ENCODE measurements at places on chromosomes 7 and 10. TPM values are rescaled to one million over a fixed set of nuclear protein-coding genes. Genes with fewer than 3 reads are reported as not detected.

- no peaks in the 10 kb centered on the region for H3K36me3 ChIP-seq
- H3K27me3 ChIP-seq: peaks cover 3% of the 10 kb centered on the region
- no peak for DNase-seq
- no peak overlapping the region for H3K27ac ChIP-seq
Measured at GRCh38 chr7:34208878-34209621, 303.7 kb downstream of the BMPER start.

DNA sequence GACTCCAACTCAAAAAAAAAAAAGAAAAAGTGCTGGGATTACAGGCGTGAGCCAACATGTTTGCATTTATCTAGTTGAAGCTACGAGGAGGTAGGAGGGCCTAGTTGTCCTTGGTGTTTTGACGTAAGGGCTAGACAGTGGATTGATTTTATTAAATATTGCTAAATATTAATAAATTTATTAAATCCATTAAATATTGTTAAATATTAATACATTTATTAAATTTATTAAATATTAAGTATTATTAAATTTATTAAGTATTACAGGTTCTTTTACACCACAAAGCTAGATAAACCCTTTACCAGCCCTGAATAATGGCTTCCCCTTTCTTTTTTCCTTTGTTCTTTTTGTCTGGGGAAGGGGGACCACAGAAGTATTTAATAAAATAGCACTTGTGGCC is 47.5 kb upstream of the TMEM248 start:
- H3K4me1 ChIP-seq: no peaks in the 10 kb centered on the region
- no peak overlapping the region for H3K27ac ChIP-seq
- no peaks in the 10 kb centered on the region for H3K27me3 ChIP-seq
- peaks cover 8% of the 10 kb centered on the region for H3K36me3 ChIP-seq

TRIL gene
- total RNA-seq: 13.4 TPM

GRCh38 chr7:117403737-117404136 is 23.6 kb downstream of the ASZ1 start:
- H3K27ac ChIP-seq: no peak overlapping the region
- H3K27me3 ChIP-seq: no peaks in the 10 kb centered on the region
- DNase-seq: no peak
- no peak overlapping the region for H3K4me3 ChIP-seq

DNA sequence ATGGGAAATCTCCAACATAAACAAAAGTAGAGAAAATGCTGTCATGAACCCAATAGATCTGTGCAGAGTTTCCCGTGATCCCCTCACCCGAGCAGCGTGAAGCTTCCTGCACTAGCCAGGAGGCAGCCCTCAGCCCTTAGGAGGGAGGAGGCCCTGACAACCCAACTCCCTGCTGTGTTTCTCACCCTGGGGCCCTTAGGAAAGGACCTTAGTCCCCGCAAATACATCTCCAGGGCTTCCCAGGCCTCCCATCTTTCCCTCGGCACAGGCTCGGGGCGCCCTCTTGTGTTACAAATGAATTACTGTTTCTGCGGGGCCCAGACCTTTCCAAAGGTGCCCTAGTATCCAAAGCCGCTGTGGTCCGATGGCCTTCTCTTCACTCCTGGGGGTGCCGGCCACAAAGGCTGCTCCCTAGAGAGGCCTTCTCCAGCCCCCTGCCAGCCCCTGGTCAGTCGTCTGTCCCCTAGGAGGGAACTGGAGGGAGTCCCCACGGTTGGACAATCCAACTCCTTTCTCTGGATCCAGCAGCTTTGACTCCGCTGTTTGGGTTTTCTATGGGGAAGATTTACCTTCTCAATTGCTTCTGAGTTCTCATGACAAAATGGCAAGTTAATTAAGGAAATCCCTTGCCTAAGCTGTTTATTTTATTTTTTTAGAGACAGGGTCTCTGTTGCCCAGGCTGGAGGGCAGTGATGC is 49.9 kb upstream of the SH2B2 start:
- no peaks in the 10 kb centered on the region for H3K27me3 ChIP-seq
- H3K4me1 ChIP-seq: peaks cover 4% of the 10 kb centered on the region
- peaks cover 18% of the 10 kb centered on the region for H3K36me3 ChIP-seq
- H3K27ac ChIP-seq: peak overlapping the region; percentile 37
- peak; percentile 78 for DNase-seq

- peaks cover 17% of the 10 kb centered on the region for H3K4me1 ChIP-seq
- no peaks in the 10 kb centered on the region for H3K36me3 ChIP-seq
- H3K27me3 ChIP-seq: peaks cover 10% of the 10 kb centered on the region
- peak overlapping the region; percentile 82 for H3K4me3 ChIP-seq
- peak overlapping the region; percentile 85 for H3K27ac ChIP-seq
Measured at GRCh38 chr7:54932818-54933543, 85.8 kb upstream of the EGFR start.

DNA sequence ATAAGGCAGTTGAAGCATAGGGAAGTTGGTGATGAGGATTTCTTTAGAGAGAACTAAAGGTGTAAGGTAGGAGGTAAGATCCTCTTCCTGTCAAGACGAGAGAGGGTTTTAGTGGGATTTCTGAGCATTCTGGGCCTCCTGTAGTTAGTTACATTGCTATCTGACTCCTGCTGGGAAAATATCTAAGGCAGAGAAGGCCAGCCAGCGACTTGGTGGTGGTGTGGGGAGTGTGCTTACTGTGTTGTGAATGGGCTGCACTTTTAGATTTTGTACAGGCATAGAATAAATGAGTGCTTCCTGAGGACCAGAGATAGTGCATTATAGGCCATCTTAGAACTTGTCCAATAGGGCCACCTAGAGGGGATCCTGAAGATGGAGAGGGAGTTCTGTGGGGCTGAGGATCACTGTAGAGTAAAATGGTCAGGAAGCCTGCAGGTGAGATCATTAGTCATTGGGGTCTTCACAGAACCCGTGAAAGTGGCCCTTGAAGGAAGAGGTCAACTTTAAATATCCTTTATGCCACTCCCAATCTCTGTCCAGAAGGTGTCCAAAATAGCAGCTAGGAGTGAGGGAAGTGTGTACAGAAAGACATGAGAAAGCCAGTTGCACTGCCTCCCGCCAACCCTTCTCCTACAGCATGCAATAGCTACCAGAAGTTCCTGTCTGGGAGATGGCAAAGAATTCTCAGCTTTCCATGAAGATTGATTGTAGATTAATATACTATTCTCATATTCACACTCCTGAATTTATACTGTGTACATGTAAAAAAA is 266.6 kb downstream of the POLR1F start:
- no peaks in the 10 kb centered on the region for H3K36me3 ChIP-seq
- no peak overlapping the region for H3K4me3 ChIP-seq
- peaks cover 5% of the 10 kb centered on the region for H3K27me3 ChIP-seq
- H3K27ac ChIP-seq: no peak overlapping the region
- DNase-seq: no peak

DNA sequence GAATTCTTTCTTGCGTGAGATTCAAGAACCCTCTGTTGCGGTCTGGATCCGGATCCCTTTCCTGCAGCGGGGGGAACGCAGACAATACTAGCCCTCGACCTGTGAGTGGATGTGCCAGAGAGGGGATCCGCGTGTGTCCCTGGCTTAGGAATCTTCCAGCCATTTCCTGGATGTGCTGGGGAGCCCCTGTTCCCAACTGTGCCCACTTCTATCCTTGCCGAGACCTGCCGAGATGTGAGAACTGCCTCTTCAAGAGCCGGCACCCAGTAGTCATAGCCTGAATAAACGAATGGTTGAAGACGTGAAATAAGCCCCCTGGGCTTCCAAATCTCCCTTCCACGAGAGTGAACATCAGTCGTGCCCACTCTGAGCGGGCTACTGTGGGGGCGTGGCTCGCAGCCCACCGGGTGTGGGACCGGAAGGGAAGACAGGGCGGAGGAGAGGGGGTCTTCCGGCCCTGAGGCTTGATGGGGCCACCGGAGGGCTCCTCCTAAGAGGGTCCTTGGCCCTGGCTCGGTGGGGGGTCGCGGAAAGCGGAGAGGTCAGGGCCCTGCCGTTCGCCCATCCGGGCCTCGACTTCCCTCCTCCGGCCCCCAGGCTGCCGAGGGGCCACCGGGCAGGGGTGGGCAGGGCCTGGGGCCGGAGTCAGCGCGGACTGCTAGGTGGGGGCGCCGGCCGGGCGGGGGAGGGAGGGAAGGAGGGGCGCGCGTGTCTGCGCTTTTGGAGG is 1.3 kb upstream of the CCDC136 start:
- H3K4me3 ChIP-seq: peak overlapping the region; percentile 86
- peak overlapping the region; percentile 68 for H3K27ac ChIP-seq
- peaks cover 8% of the 10 kb centered on the region for H3K36me3 ChIP-seq
- peaks cover 11% of the 10 kb centered on the region for H3K4me1 ChIP-seq

FLNC gene
- 176 TPM for total RNA-seq

DNA sequence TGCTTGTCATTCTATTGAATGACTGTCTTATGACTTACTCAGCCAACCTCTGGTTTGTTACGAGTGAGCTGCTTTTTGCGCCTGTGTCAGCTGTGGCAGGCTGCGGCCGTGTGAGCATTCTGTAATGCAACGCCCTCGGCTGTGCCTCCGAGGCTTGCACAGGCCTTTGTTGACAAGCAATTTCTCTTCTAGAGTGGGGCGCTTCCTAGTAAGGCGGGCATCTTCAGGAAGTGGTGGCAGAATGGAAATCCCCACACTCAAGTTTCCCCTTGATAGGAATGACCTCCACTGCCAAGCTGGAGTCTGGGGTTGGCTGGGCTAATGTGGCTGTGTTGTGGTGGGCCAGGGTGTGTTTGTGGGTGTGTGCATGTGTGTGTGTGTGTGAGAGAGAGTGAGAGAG is 20.2 kb upstream of the TMEM178B start:
- H3K36me3 ChIP-seq: no peaks in the 10 kb centered on the region
- H3K27ac ChIP-seq: no peak overlapping the region
- no peak for DNase-seq
- H3K27me3 ChIP-seq: peaks cover 35% of the 10 kb centered on the region

CASTOR2 gene
- total RNA-seq: 44.5 TPM

GRCh38 chr10:37403776-37404175 is 278.4 kb downstream of the ANKRD30A start:
- no peaks in the 10 kb centered on the region for H3K36me3 ChIP-seq
- H3K4me1 ChIP-seq: no peaks in the 10 kb centered on the region
- no peak overlapping the region for H3K4me3 ChIP-seq
- no peaks in the 10 kb centered on the region for H3K27me3 ChIP-seq
- no peak for DNase-seq

OPALIN gene
- not detected for total RNA-seq

ATAD1 gene
- 54.3 TPM for total RNA-seq

- no peak overlapping the region for H3K4me3 ChIP-seq
- H3K27ac ChIP-seq: no peak overlapping the region
- H3K36me3 ChIP-seq: peaks cover 7% of the 10 kb centered on the region
- no peak for DNase-seq
- H3K4me1 ChIP-seq: peaks cover 4% of the 10 kb centered on the region
- H3K27me3 ChIP-seq: no peaks in the 10 kb centered on the region
Measured at GRCh38 chr7:80189638-80190037, 55.0 kb downstream of the GNAI1 start.

DNA sequence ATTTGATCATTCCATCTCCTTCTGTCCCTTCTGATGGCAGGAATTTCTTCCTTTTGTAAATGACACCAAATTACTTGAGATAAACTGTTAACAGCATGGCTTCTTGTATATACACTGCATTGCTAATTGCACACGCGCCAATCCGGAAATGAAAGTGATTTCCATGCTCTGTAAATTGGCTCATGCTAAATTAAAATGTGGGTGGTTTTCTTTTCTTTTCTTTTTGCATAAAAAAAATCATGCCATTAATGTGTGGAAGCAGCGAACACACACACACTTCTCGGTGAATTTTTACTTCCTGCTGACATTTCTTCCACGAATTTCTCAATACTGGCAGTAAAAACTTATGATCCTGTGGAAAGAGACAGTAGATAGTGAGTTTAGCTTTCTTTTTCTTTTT is 123.1 kb upstream of the CCDC6 start:
- no peak overlapping the region for H3K27ac ChIP-seq
- H3K4me1 ChIP-seq: peaks cover 16% of the 10 kb centered on the region
- no peaks in the 10 kb centered on the region for H3K27me3 ChIP-seq

Data from mesothelial cell of epicardium (in vitro differentiated cells).